ENCODE measurements at places on chromosomes 2 and 18.

DNA sequence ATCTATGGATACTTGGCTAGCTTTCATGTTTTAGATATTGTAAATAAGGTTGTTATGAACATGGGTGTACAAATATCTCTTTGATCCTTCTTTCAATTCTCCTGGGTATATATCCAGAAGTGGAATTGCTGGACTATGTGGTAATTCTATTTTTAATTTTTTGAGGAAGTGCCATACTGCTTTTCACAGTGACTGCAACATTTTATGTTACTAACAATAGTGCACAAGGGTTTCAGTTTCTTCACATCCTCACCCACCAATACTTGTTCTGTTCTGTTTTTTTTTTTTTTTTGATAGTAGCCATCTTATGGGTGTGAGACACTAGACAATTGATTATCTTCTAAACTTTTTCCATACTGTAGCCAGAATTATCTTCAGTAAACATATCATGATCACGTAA is 17.3 kb upstream of the NEUROD1 start:
- no peak overlapping the region for H3K4me3 ChIP-seq
- no peak overlapping the region for H3K27ac ChIP-seq
- peaks cover 5% of the 10 kb centered on the region for H3K27me3 ChIP-seq
- H3K36me3 ChIP-seq, result no peaks in the 10 kb centered on the region
- no peaks in the 10 kb centered on the region for H3K4me1 ChIP-seq

DNA sequence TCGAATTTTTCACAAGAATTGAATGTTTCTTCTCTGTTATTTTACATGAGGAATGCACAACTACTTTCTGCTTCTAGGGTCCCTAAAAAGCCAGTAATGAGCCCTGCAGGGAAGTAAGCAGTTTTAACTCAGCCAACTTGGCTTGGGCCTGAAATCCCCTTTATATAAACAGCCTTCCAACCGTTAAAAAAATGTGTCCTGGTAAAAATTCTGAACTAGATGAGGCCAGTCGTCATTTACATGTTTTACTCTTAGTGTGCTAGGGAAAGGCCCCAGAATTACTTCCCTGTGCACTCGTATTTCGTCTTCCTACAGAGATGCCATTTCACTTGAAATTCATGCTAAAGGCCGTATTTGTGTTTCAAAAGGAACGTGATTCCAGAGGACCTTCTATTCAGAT is 42.4 kb upstream of the RPE start:
- no peak for DNase-seq
- no peak overlapping the region for H3K27ac ChIP-seq
- no peaks in the 10 kb centered on the region for H3K36me3 ChIP-seq
- H3K27me3 ChIP-seq, result no peaks in the 10 kb centered on the region

GRCh38 chr18:49024804-49025421 is 74.1 kb upstream of the SMAD7 start:
- no peak overlapping the region for H3K4me3 ChIP-seq
- peaks cover 19% of the 10 kb centered on the region for H3K4me1 ChIP-seq
- no peak for DNase-seq
- H3K27me3 ChIP-seq, result peaks cover 4% of the 10 kb centered on the region

GRCh38 chr2:102194609-102195268 is 7.9 kb downstream of the IL1RL2 start:
- H3K4me1 ChIP-seq, result peaks cover 14% of the 10 kb centered on the region
- no peak overlapping the region for H3K4me3 ChIP-seq
- H3K27me3 ChIP-seq, result no peaks in the 10 kb centered on the region

DNA sequence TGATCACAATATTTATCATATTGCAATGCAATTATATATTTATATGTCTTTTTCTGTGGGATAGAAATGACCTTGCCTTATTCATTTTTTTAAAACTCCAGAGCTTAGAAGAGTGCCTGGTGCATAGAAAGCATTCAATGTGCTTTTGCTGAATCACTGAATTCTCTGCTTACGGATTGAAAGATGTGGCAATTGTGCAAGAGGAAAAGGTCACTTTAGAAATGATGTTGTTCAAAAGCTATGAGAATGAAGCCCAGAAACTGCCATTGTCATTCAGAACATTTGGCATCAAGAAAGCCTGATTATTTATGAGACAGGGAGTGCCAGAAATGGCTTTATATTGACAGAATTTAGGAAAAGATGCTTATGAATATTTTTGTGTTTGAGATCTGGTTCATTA is 678.6 kb upstream of the CDH2 start:
- H3K36me3 ChIP-seq, result no peaks in the 10 kb centered on the region
- no peak for DNase-seq
- no peaks in the 10 kb centered on the region for H3K27me3 ChIP-seq
- H3K4me1 ChIP-seq, result no peaks in the 10 kb centered on the region

DNA sequence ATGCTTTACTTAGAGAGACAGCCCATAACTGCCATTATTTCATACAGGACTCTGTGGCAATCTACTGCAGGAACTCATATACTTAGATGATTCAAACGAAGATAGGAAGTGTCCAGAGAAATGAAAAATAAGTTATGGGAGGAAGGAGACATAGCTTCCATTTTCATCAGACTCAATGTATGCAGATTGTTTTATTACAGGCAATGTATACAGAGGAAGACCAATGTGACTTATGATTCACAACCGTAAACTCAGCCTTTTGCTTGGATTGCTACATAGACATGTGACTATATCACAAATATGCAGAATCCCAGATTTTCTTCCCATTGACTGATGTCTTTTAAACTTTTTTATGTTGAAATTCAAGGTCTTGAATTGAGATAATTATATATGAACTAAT is 793.4 kb downstream of the SATB2 start:
- H3K27me3 ChIP-seq, result no peaks in the 10 kb centered on the region
- no peaks in the 10 kb centered on the region for H3K4me1 ChIP-seq
- H3K27ac ChIP-seq, result no peak overlapping the region
- DNase-seq, result no peak

DNA sequence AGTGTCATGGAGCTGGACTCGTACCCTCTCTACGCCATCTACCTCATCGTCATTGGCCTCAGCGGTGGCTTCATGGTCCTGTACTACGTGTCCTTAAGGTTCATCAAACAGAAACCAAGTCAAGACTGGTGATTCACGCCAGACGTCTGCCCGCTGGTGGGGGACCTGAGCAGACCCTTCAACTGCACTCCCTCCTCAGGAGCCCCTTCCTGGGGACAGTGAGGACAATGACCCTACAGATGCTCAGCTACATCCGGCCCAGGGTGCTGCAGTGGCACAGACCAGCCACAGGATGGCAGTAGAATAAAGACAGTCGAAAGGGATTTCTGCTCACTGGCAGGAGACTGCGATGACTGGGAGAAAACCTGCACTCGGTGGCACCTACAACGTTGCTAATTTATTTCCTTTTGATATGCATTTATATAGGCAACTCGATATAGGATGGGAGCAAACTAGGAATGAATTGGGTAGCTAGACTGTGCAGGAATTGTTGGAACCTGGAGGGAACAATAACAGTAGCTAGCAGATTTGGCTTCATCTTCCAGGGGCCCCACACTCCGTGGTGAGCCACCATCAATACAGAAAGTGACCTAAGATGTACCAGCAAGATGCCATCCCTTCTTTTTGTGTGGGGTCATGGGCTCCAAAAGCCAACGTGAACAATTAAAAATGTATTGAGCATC is 39.2 kb downstream of the ABCG8 start:
- H3K36me3 ChIP-seq, result no peaks in the 10 kb centered on the region
- H3K4me3 ChIP-seq, result no peak overlapping the region
- DNase-seq, result no peak

DNA sequence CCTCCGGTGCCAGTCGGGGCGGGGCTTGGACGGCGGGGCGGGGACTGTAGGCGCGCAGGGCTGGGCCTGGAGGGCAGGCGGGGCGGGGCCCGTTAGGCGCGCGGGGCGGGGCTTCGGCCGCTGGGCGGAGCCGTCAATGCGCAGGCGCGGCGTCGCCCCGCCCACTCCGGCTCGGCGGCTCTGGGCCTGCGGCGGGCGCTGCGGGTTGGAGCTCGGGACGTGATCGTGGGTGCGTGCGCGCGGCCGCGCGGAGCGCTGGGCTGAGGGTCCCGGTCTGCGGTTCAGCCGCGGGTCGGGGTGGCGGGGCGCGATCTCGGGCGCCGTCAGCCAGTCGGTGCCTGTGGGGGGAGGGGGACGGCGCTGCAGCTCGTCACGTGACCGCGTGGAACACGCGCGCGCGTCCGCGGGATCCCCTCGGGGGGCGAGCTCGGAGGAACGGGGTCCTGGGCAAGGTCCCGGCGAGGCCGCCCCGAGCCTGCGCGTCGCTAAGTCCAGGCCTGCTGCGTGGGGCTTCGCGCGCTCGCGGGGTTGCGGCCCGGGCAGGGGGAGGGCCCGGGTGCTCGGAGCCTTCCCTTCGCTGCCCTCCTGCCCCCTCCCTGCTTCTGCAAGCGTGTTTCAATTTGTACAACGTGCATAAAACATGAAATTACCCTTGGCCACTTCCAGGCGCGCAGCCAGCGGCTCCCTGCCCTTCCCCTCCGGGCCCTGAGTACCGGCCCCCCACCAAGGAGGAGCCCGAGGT is at the start of gene D2HGDH:
Gene D2HGDH (plus strand): TSS at position 164 of the 742 bp plus-strand sequence. CDS start 595 bp downstream, outside the sequence.
- peaks cover 24% of the 10 kb centered on the region for H3K4me1 ChIP-seq
- H3K36me3 ChIP-seq, result no peaks in the 10 kb centered on the region
- H3K27me3 ChIP-seq, result no peaks in the 10 kb centered on the region
- DNase-seq, result no peak
- peak within 1 kb of the TSS; percentile 79 for H3K4me3 ChIP-seq

DNA sequence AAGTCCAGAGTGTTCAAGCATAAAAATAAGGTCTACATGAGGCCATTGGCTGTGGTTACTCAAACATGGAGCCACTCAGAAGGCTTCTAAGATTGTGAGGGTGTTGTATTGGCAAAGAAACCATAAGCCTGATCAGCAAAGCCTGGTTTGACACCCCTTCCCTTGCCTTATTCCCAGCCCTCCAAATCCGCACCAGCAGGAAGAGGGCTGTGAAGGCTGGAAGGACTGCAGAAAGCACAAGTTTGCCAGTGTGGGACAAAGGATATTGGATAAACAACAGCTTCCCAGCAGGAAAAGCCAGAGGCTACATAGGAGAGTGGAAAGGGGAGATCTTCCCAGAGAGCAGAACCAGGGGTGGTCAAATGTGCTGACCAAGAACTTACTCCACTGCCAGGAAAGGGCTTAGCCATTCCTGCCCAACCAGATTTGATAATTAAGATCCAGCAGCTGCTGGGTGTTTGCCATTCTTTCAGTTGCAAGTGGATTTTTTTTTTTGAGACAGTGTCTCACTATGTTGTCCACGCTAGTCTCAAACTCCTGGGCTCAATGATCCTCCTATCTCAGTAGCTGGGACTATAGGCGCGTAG is 1.5 kb upstream of the PRKAG3 start:
- peaks cover 4% of the 10 kb centered on the region for H3K4me1 ChIP-seq
- H3K27ac ChIP-seq, result no peak overlapping the region
- H3K27me3 ChIP-seq, result peaks cover 30% of the 10 kb centered on the region
- no peak for DNase-seq

DNA sequence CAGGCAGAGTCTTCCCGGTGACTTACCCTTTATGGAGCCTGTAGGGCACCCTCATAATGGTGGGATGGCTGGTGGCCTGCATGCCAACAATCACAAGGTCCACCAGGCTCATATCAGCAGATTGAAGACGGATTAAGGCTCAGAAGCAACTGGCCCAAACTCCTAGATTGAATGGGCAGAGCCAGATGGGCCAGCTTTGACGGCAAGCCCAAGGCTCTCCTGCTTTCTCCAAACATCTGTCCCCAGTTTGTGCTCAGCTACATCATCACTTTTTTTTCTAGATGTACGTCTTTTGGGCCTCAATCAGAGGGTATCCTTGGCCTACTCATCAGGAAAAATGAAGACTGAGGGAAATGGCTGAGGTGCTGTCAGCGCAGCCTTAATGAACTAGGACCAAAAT is 114.6 kb downstream of the VIT start:
- DNase-seq, result no peak
- H3K4me3 ChIP-seq, result no peak overlapping the region
- no peaks in the 10 kb centered on the region for H3K27me3 ChIP-seq
